Forelimb muscle (tissue), 1 donor: ENCODE measurements at places on chromosomes 12 and 14. TPM values are rescaled to one million over a fixed set of nuclear protein-coding genes. Genes with fewer than 3 reads are reported as not detected.
A peak's percentile ranks its signal among the peaks of the same experiment; 100 is the strongest.

Gene SLC6A15
- 2.9 TPM for polyA plus RNA-seq

Gene LRP6
- polyA plus RNA-seq = 32.0 TPM

Gene ZNF385A
- polyA plus RNA-seq = 22.1 TPM

Gene PRPH
- 1.7 TPM for polyA plus RNA-seq

- DNase-seq = no peak
Measured at GRCh38 chr14:32710731-32711680, 227.7 kb upstream of the NPAS3 start.

DNA sequence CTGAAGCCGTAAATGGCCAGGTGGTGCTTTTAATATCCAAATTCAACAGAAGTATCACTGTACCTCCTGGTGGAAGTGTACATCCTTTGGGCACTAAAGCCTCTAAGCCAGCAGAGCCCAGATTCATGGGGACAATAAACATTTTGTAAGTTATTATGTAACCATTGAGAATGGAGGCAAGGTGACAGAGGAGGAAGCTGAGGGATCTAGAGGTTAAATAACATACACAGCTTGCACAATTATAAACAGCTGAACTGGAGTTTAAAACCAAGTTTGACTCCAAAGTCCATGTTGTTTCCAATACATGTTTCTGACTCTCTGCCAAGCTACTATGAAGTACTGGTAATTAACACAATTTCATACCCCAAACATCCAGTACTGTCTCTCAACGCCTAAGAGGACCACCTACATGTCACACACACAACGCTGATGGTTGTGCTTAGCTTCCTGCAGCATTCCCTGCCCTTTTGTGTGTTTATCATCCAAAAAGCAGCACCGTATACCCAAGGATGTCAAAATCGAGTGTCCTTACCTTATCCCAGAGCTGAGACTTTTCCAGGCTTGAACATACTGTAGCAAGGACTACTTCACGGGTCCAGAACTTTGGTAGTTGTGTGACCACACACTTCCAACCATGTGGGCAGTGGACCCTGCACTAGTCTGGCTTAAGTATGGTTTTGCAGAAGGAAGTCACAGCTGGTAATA lies 41.3 kb downstream of the EGLN3 start:
- DNase-seq = no peak

- no peak for DNase-seq
Measured at GRCh38 chr14:61247935-61248334, 33.2 kb downstream of the TMEM30B start.

- no peak for DNase-seq
Measured at GRCh38 chr14:82080370-82080769, 546.7 kb upstream of the SEL1L start.

DNA sequence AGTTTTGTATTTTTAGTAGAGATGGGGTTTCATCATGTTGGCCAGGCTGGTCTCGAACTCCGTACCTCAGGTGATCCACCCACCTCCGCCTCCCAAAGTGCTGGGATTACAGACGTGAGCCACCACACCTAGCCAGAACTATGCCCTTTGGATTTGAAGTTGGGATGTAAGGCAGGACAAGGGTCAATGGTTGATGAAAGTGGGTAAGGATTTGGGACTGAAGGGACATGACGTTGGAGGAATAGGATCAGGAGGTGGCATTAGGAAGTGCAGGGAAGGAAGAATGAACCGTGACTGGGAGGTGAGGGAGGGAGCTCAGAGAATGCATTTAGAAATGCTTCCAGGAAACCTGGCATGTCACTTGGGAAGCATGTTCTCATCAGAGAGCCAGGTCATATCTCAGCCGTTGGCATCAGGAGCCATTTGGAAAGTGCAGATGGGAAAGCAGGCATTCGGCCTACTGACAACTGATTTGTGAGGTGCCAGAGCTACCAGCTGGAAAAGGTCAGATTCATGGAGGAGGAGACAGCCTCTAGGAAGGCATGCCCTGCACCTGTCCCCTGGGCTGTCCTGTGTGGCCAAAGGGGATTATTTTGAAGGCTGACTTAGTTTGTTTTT lies 2.2 kb downstream of the CRADD start:
- DNase-seq = no peak

- no peak for DNase-seq
Measured at GRCh38 chr14:81946375-81946774, 412.7 kb upstream of the SEL1L start.

GRCh38 chr12:69880571-69880970 lies 55.5 kb downstream of the MYRFL start:
- no peak for DNase-seq

DNA sequence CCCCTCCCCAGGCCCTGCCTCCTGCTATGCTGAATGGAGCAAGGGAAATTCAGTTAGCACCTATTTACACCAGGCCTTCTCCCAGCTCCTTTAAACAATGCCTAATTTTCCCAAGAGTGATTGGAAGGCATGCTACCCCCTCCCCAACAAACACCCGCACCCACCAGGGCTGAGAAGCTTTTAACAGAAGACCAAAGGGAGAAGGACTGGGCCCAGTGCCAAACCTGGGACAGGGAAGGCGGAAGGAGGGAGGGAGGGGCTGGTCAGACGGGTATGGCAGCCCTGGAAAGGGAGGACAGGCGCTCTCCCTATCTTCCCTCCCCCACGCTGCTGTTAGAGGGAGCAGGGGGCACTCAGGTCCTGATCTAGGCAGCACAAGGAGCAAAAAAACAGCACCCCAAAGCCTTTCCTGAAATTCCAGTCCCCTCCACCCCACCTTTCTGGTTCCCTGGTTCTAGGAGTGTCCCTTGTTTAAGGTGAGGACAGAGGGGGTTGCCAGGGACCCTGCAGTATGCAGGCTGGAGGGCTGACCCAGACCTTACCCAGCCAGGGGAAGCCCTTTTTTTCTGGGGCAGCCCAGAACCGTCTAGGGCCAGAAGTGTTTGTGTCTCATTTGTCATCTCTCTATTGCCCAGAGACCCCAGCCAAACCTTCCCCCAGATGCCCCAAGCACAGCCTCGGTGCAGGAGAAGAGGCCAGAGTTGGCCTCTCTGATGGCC lies 2.4 kb upstream of the KRT8 start:
- no peak for DNase-seq

DNA sequence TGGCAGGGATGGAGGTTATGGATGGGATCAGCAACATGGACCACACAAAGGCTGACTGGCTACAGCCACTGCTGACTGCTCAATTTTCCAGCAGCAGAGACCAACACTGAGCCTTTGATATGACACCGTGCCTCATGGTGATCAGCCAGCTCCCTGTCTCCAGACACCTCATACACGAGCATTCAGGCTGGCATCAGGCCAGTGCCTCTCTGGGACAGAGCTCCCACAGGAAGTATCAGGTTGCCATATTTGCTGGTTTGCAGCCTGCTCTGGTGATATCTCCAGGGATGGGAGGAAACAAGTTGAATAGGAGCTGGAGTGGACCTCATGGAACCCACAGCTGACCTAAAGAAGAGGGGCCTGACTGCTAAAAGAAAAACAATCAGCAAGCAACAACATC lies 471.2 kb upstream of the ATXN7L3B start:
- DNase-seq = no peak

- DNase-seq = no peak
Measured at GRCh38 chr12:49867570-49868341, 24.9 kb upstream of the BCDIN3D start.

DNA sequence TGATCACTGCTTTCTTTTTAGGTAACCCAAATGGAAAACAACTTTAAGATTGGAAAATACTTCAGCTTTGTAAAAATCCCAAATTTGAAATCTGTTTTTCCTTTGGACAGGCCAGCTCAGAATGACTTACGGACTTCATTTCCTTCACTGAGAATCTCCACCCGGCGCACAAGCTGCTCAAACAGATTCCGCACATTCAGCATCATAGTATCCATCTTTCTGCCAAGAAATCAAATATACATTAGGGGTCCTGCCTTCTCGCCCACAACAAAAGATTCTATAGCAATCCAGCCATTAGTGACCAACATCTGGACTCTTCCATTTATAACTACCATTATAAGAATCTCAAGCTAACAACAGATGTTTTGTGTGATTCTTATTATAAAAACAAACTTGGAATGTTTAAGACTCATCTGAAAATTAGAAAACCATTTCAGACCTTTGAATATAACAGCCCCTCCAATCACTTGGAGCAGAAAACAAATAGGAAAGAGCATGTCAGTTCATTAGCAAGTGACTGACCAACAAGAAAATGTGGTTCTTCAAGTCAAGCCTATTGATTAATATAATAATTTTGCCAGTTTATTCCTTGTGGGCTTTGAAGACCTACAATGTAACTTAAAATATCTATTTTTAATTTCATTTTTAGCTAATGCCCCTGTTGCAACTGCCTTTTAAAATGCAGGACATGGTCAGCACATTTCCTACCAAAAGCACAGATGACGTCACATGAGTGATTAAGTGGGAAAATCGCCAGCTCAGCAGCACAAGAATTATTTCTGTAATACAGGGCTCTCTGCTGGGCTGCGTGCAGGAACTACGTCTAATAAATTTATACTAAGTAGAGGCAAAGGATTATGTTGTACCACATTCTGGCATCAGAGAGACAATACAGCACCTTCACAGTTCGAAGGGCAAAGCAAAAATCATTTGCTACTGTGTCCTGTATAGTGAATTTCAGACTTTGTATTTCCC lies 8.5 kb downstream of the RACGAP1 start:
- peak; percentile 89 for DNase-seq

GRCh38 chr14:24895243-24895583 lies 154.7 kb downstream of the STXBP6 start:
- DNase-seq = no peak

GRCh38 chr12:116916714-116917114 lies 6.0 kb downstream of the FBXW8 start:
- DNase-seq = no peak

GRCh38 chr12:113268621-113269020 lies 47.4 kb downstream of the TPCN1 start:
- DNase-seq = no peak
